CD4-positive, alpha-beta T cell treated with Interleukin-1 beta for 1 hour (primary cell): ENCODE measurements at places on chromosomes 6 and 20.

DNA sequence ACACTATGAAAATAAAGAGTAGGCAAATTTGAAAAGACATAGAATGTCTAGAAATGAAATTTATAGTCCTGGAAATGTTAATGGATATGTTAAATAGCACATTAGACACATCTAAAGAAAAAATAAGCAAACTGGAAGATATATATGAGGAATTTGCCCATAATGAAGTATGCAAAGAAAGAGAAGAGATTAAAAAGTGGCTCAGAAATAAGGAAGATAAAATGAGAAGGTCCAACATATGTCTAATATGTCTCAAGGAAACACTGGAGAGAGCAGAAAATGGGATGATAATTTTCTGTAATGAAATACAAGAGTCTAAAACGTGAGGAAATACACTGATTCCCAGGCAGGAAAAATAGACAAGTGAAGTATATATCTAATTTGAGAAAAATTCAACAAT lies 36.6 kb upstream of the ARID1B start:
- no peak for DNase-seq

DNA sequence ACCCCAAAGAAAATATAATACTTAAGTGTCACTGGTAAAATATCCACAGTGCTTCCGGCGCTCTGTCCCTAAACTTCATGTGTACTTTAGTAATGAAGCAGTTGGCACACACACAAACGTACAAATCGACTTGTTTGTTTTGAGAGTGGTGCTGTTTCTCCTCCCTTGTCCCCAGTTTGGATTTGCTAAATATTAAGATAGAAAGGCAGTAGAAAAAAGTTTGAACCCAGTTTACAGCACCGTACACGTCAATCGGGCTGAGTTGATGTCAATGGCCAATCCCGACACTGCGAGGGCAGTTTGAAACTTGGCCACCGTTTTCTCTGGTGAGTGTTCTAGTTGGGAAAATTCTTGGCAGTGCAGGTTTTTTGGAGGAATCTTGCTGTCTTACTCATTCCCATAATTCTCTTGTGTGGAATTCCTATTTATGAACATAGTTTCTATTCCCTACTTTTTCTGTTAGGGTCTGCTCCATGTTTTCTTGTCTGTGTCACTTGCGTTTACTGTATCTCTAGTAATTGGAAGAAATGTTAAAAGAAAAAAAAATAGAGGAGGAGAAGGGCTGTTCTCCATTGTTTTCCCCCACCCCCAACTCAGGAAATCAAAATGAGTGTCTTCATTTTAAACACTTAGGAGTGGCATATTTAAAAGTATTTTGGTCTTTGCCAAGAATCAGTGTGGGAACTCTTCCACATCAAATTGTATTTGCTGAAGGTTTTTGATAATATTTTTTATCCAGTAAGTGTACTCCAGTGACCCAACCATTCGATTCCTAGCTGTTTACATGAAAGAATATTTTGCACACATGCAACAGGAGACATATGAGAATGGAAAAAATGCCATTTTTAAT lies 72.3 kb downstream of the OR2B2 start:
- DNase-seq, result peak; percentile 31

- no peak for DNase-seq
Observed at GRCh38 chr20:1417273-1417672, 24.4 kb upstream of the FKBP1A start.

GRCh38 chr6:145206247-145206907 lies 528.9 kb downstream of the EPM2A start:
- DNase-seq, result no peak

GRCh38 chr6:149201068-149201655 lies 116.3 kb upstream of the TAB2 start:
- DNase-seq, result no peak

DNA sequence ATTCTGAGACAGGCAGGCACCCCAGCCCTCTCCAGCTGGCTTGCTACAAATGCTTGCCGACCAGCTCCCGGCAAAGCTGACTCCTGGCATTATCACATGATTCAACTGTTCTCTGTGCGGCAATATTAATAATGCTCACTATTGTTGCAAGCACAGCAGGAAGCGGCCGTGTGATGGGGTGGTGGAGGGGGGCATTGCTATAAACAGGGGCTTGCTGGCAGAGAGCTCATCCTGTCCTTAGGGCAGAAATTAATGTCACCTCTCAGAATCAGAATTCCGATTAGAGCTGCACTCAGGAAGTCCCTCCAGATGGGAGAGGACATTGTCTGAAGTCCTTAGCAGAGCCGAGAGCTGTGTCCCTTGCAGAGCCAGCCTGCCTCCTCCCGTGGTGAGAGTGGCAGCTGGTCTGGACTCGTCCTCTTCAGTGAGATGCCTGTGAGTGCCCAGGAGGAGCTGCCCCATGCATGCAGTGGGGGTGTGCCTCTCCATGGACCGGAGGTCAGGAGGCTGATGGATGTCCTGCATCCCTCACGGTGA lies 162.5 kb downstream of the CDH4 start:
- DNase-seq, result no peak

- no peak for DNase-seq
Observed at GRCh38 chr6:151054306-151054705, 185.5 kb upstream of the AKAP12 start.

DNA sequence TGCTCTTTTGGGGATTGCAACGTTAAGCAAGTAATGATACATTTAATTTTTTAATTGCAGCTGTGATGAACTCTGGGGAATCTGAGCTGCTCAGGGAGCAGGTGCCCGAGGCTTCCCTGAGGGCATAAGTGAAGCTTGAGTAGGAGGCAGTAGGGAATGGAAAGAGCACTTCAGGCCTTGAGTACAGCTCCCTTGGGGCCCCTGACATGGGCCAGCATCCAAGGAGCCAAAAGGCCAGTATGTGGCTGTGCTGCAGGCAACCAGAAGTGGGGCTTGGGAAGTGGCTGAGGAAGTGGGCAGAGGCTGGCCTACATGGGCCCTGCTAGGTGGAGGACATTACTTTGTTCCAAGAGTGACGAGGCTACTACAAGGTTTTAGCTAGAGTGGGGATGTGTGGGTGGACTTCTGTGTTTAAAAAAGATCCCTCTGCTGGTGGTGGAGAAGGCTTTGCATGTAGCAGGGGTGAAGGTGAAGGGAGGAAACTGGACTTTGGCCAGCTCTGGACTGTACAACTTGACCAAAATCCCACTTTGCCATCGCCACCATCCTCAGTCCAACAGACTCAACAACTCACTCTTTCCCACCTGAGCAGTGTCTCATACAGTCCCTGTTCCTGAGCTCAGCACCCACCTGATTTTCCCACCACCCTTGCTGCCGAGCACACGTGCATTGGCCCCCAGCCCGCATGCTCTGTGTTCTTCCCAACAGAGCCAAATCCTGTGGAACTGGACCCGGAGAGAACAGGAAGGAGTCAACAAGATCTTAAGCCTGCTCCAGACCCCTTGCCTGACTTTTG lies 10.9 kb upstream of the ZNF831 start:
- DNase-seq, result no peak

- no peak for DNase-seq
Observed at GRCh38 chr6:43695215-43695966, 7.8 kb upstream of the MRPS18A start.

DNA sequence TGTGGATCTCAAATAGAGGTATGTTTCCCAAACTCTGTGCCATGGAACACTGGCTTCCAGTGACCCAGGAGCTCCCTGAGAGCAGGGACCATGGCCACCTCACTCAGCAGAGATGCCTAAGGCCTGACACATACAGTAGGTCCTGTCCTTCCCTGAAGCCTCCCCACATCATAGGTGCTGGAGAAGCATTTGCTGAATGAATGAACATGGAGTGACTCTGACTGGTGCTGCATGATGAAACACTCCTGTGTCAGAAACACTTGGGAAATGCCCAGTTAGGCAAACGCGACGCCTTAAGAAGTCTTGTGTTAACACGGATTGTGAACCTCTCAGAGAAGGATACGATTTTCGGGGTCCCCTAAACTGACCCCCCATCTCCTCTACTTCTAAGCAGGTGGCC lies 14.3 kb downstream of the SLA2 start:
- no peak for DNase-seq

- no peak for DNase-seq
Observed at GRCh38 chr20:32664012-32664677, 9.6 kb downstream of the C20orf203 start.

- DNase-seq, result no peak
Observed at GRCh38 chr20:25177890-25178321, 17.6 kb upstream of the ENTPD6 start.

GRCh38 chr20:24873025-24873620 lies 75.9 kb upstream of the CST7 start:
- DNase-seq, result no peak

GRCh38 chr6:27547157-27548075 lies 74.5 kb upstream of the ZNF184 start:
- no peak for DNase-seq

- DNase-seq, result no peak
Observed at GRCh38 chr20:46270977-46271744, 37.1 kb downstream of the CDH22 start.

- no peak for DNase-seq
Observed at GRCh38 chr6:85458184-85458583, 8.3 kb downstream of the NT5E start.

- DNase-seq, result no peak
Observed at GRCh38 chr20:37901240-37901639, 1.7 kb upstream of the VSTM2L start.

- DNase-seq, result no peak
Observed at GRCh38 chr6:90442366-90442765, 144.5 kb downstream of the MAP3K7 start.

GRCh38 chr20:42656130-42656529 lies 533.6 kb downstream of the PTPRT start:
- no peak for DNase-seq

DNA sequence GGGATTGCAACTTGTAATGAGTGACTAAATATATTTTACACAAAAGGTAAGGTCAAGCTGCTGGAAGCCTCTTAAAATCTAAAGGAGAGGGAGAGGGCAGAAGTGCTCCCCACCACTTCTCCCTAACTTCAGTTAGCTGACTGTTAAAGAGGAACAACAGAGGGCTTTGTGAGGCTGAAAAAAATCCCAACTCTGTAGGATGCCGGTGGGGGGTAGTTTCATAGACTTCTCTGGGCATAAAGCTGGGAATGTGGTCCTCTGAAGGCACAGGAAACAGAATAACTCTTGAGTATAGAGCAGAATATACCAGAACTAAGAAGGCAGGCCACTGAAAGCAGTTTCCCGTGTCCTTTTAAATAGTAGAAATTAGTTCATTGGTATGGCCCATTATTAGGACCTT lies 71.6 kb downstream of the KIF6 start:
- DNase-seq, result no peak

GRCh38 chr20:53778041-53778516 lies 184.4 kb upstream of the ZNF217 start:
- no peak for DNase-seq

GRCh38 chr20:3470627-3471396 lies at the start of gene ATRN:
ATRN (plus strand) TSS chr20:3471018; CDS start chr20:3471108, 90 bp downstream.
- peak; percentile 88 for DNase-seq

GRCh38 chr6:165676435-165677068 lies 13.5 kb upstream of the PDE10A start:
- no peak for DNase-seq

- no peak for DNase-seq
Observed at GRCh38 chr20:53660947-53661381, 67.3 kb upstream of the ZNF217 start.

- no peak for DNase-seq
Observed at GRCh38 chr6:21189759-21190158, 403.8 kb upstream of the SOX4 start.

- DNase-seq, result no peak
Observed at GRCh38 chr6:69974193-69974592, 107.8 kb downstream of the COL19A1 start.

- DNase-seq, result no peak
Observed at GRCh38 chr6:80767808-80768207, 661.3 kb downstream of the BCKDHB start.

DNA sequence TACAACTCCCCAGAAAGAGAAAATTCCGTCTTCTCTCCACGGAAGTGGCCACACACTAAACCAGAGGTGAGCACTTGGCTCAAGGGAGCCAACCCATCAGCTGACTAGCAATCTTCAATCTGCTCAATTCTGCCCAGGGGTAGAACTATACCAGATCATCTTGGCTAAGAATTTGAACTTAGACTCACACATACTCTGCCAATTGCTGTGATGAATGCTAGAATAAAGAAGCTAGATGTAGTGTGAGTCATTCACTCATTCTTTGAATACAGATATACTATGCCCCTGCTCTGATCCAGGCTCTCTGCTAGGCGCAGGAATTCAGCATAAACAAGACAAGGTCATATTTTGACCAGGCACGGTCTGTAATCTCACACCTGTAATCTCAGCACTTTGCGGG lies 147.9 kb upstream of the SHLD1 start:
- DNase-seq, result no peak

DNA sequence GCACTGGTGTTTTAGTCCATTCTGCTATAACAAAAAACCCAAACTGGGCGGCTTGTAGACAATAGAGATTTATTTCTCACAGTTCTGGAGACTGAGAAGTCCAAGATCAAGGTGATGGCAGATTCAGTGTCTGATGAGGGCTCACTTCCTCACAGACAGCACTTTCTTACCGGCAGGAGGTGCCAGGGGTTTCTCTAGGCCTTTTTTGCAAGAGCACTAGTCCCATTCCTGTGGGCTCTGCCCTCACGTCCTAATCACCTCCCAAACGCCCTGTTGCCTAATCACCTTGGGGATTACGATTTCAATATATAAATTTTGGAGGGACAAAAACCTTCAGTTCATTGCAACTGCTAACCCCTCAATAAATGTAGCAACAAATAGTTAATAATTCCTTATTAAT lies 140.0 kb upstream of the SGK1 start:
- no peak for DNase-seq

- no peak for DNase-seq
Observed at GRCh38 chr6:37507077-37507476, 7.4 kb upstream of the CCDC167 start.

DNA sequence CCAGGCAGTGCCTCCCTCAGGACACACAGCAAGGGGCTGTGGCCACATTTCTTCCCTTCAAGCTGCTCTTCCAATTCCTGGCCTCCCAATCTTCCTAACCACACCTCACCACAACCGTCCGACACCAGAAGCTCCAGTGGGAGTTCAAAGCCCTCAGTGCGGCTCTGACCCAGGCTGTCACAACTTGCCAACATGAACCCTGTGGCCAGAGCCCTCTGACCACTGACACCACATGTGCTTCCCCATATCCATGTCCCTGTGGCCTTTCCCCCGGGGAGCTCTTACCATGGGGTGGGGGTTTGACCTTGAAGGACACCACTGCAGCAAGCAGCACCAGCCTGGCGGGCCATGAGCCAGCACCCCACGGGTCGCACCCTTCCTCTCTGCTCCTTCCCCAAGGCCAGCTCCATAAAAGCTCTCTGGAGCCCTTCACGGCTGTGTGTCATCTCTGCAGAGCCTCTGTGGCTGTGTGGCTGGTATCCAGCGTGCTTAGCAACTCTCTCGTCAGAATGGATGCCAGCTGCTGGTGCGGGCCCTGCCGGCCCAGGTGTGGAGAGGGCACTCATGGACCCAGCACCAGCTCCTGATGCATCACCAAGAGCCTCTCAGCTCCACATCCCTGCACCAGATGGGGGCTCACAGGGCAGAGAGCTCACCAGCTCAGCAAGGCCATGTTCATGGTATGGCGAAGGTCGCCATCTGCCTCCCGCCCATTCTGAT lies 106.1 kb downstream of the PSMB1 start:
- no peak for DNase-seq
